ENCODE measurements at places on chromosomes 16 and 17.

- no peak for DNase-seq
These were observed 13.8 kb downstream of the AANAT start for GRCh38 chr17:76481071-76481655.

DNA sequence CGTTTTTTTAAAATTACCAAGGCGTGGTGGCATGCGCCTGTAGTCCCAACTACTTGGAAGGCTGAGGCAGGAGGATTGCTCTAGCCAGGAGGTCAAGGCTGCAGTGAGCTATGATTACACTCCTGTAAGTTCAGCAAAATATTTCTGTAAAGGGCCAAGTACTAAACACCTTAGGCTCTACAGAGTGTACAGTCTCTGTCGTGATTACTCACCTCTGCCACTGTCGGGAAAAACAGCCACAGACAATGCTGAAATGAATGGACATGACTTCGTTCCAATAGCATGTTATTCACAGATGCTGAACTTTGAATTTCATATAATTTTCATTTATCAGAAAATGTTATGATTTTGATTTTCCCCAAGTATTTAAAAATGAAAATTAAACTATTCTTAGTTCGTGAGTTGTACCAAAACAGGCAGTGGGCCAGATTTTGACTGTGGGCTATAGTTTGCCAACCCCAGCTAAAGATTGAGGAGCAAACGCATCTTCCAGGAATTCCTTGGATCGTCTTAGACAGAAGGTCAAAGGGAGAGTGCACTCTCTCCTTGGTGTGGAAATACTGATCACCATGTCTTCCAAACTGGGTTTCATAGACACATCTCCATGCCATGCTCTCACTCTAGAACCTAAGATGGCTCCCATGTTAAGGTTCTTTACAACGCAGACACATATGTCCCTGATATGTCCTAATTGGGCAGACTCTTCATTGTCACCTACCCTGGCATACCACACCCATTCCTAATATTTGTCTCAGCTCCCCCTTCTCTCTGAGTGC lies 89.5 kb downstream of the MARF1 start:
- no peak for DNase-seq

DNA sequence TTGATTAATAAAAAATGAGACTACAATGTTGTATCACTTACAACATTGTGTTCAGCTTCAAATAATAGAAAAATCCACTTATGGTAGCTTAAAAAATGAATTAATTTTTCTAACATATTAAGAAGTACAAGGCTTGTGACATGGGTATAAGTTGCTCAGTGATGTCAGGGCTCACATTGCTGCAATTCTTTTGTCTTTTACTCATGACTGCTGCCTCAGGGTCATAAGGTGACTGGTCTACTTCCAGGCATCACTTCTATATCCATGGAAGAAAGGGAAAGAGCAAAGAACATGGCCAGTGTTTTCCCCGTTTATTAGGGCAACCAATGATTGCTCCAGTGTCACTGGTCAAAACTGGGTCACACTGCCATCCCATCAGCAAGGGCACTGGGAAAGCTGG lies 295.3 kb downstream of the MAP2K4 start:
- no peak for DNase-seq

DNA sequence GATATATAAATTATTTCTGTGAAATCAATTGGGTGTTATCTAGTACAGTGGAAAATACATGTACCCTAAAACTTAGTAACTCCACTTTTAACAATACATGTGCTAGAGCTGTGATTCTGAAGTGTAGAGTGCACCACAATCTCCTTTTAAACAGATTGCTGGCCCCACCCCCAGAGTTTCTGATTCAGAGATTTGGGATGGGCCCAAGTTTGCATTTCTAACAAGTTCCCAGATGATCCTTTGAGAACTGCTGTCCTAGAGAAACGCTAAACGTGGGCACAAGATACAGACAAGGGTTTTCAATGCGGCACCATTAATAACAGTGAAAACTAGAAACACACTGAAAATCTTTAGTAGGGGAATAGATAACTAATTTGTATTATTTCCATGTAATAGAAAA lies 49.2 kb downstream of the NXPH3 start:
- no peak for DNase-seq

DNA sequence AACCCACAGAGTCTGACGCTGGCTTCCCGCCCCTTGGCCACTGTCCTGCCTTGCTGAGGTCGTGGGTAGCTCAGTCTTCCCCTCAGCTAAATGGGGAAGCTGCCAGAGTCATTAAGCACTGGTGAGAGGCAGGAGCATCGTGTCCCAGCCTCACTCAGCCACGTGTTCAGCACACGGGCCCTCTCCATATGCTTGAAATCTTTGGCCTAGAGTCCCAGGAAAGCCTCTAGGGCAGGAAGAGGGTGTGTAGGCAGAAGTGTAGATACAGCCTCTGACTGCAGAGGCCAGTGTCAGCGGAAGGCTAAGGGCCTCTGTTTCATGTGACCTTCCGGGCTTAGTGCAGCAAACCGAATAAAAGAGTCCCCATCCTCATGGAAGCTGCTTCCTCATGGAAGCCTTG lies 4.1 kb downstream of the DHODH start:
- DNase-seq: no peak

Measured in stimulated activated CD8-positive, alpha-beta memory T cell treated with anti-CD3 and anti-CD28 coated beads, Interleukin-12 subunit alpha, Interleukin-12 subunit beta, amount 100 ng/mL, for 1 hour (primary cell).